ENCODE measurements at places on chromosomes 1 and 21. TPM values are rescaled to one million over a fixed set of nuclear protein-coding genes. Genes with fewer than 3 reads are reported as not detected.

The UBE2U gene
- total RNA-seq: not detected

The TLCD4 gene
- 0.75 TPM for total RNA-seq

The TBX19 gene
- total RNA-seq: 0.33 TPM

The REN gene
- total RNA-seq: 0.77 TPM

The PLA2G5 gene
- not detected for total RNA-seq

The TMCO4 gene
- total RNA-seq: 8.2 TPM

The SMG5 gene
- total RNA-seq: 59.2 TPM

The RGS5 gene
- 6.2 TPM for total RNA-seq

The OLFM3 gene
- total RNA-seq: not detected

The MYOG gene
- not detected for total RNA-seq

The UAP1 gene
- 262 TPM for total RNA-seq

The ZSCAN20 gene
- total RNA-seq: 14.2 TPM

The KIAA1614 gene
- 6.5 TPM for total RNA-seq

The HMGN2 gene
- total RNA-seq: 471 TPM

The PLOD1 gene
- total RNA-seq: 552 TPM

The KIF17 gene
- 4.6 TPM for total RNA-seq

The ARHGEF2 gene
- 183 TPM for total RNA-seq

The EIF3I gene
- 441 TPM for total RNA-seq

The ARHGAP30 gene
- not detected for total RNA-seq

The SRGAP2B gene
- 40.8 TPM for total RNA-seq

The FMO1 gene
- 0.37 TPM for total RNA-seq

The C1QB gene
- total RNA-seq: not detected

The FCRL5 gene
- not detected for total RNA-seq

The HRNR gene
- not detected for total RNA-seq

The COL24A1 gene
- total RNA-seq: 1.3 TPM

The APOBEC4 gene
- total RNA-seq: not detected

The AIM2 gene
- total RNA-seq: 0.11 TPM

The CLDN14 gene
- 0.37 TPM for total RNA-seq

The FMN2 gene
- total RNA-seq: 6.0 TPM

The TLR5 gene
- not detected for total RNA-seq

The TNNT2 gene
- 0.11 TPM for total RNA-seq

The TNNI3K gene
- not detected for total RNA-seq

The FAM177B gene
- not detected for total RNA-seq

The LDLRAD1 gene
- not detected for total RNA-seq

The AQP10 gene
- not detected for total RNA-seq

The CD247 gene
- total RNA-seq: not detected

The CD160 gene
- not detected for total RNA-seq

The KCNN3 gene
- under 0.01 TPM for total RNA-seq

The TNFRSF18 gene
- 0.12 TPM for total RNA-seq

The CSMD2 gene
- total RNA-seq: 10.1 TPM

The MFAP2 gene
- 8.0 TPM for total RNA-seq

The LAMB3 gene
- total RNA-seq: 8.7 TPM

The KCNC4 gene
- 10.9 TPM for total RNA-seq

The RGS21 gene
- not detected for total RNA-seq

The GJB5 gene
- total RNA-seq: not detected

The KCNK2 gene
- 15.9 TPM for total RNA-seq

The NGF gene
- 7.9 TPM for total RNA-seq

The MARK1 gene
- total RNA-seq: 1.7 TPM

The SYDE2 gene
- total RNA-seq: 8.4 TPM

The ADORA3 gene
- not detected for total RNA-seq

The KRTAP12-2 gene
- not detected for total RNA-seq

The KRTAP22-2 gene
- total RNA-seq: not detected

The EDN2 gene
- not detected for total RNA-seq

The KCNJ9 gene
- not detected for total RNA-seq

The TMEM183A gene
- total RNA-seq: 103 TPM
